A549 (cell line): ENCODE measurements at places on chromosomes 7 and 10. TPM values are rescaled to one million over a fixed set of nuclear protein-coding genes. Genes with fewer than 3 reads are reported as not detected.

The SUN1 gene
- polyA plus RNA-seq = 55.5 to 60.7 TPM (median 57.5 TPM) in 3 replicates

The CALML3 gene
- polyA plus RNA-seq = not detected in 3 replicates

The TLX1 gene
- not detected in 3 replicates for polyA plus RNA-seq

The TSPAN12 gene
- 0.41 to 0.62 TPM (median 0.58 TPM) in 3 replicates for polyA plus RNA-seq

The ASB10 gene
- polyA plus RNA-seq = not detected in 3 replicates

The CABCOCO1 gene
- polyA plus RNA-seq = 0.54 to 0.92 TPM (median 0.77 TPM) in 3 replicates

The NEBL gene
- 11.9 to 14.2 TPM (median 13.0 TPM) in 3 replicates for polyA plus RNA-seq

The CYP2C18 gene
- polyA plus RNA-seq = 0.05 to 0.09 TPM (median 0.07 TPM) in 3 replicates

The ITIH2 gene
- polyA plus RNA-seq = 0.31 to 0.34 TPM (median 0.32 TPM) in 3 replicates

The CCL26 gene
- polyA plus RNA-seq = 11.6 to 16.3 TPM (median 13.6 TPM) in 3 replicates

The SPAM1 gene
- not detected in 3 replicates for polyA plus RNA-seq

The MMP21 gene
- polyA plus RNA-seq = 0.04 TPM in 2 of 3 replicates, not detected in the other

The DYNC1I1 gene
- polyA plus RNA-seq = not detected in 3 replicates
